ENCODE measurements at places on chromosomes 6 and 20.

- DNase-seq: no peak
Observed at GRCh38 chr6:89116702-89117101, 1.2 kb downstream of the SRSF12 start.

- DNase-seq: peak; percentile 76
Observed at GRCh38 chr20:50146732-50147662, 6.5 kb downstream of the PEDS1 start.

GRCh38 chr6:137277971-137278637 is 58.9 kb upstream of the IFNGR1 start:
- no peak for DNase-seq

- DNase-seq: no peak
Observed at GRCh38 chr6:1839361-1839760, 229.6 kb downstream of the FOXC1 start.

- no peak for DNase-seq
Observed at GRCh38 chr6:83252719-83253118, 59.6 kb downstream of the RWDD2A start.

DNA sequence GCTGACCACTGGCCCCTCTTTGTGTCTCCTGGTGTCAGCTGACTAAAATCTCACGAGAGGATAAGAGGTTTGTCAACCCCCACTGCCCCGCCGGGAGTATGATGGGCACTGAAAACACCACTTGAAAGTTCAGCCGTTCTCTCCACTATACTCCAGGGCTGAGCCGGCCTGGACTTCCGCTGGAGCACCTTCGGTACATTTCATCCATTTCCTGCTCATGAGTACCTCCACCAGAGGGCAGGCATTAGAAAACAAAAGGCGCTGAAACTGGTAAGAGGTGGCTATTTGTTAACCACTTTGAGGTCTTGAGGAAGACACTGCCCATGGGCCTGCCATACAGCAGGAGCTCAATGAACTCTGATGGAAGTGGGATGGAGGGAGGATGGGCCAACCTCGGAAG is 17.9 kb upstream of the ANKRD60 start:
- no peak for DNase-seq

DNA sequence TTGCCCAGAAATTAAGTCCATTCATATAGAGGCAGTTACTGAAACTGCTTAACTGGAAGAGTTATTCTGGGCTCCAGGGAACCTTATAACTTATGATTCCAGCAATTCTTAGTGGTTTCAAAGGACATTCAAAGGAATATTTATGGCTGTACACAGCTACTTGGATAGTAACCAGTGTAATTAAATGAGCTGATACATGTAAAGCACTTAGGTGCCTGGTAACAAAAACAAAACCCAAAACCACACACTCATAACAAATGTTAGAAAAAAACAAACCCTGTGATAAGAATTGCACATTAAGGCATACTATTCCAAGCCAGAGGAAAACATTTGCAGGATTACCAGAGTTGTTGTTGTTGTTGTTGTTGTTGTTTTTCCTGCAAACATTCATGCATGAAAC is 51.5 kb downstream of the STK4 start:
- no peak for DNase-seq

DNA sequence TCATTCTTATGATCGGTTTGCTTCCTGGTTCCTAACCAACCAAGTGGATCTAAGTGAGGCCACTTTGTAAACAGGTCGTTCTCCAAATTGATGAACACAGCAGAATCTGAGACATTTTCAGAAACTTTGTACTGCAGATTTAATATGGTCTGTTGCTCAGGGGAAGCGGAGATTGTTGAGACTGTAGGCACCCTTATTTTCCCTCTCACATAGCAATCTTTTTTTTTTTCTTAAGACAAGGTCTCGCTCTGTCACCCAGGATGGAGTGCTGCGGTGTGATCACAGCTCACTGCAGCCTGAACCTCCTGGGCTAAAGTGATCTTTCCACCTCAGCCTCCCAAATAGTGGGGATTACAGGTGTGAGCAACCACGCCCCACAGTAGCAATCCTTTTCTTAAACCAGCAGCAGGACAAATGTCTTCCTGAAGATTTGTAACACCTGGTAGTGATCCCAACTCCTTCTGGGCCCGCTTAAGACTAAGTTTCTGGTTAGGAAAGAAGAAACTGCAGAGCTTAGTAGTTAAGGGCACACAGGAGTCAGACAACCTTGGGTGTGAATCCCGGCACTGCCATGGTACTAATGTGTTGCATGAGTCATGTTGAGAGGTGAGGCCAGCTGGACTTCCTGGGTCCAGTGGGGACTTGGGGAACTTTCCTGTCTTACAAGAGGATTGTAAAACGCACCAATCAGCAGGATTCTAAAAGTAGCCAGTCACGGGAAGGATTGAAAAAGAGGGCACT is 48.4 kb upstream of the EZR start:
- no peak for DNase-seq

DNA sequence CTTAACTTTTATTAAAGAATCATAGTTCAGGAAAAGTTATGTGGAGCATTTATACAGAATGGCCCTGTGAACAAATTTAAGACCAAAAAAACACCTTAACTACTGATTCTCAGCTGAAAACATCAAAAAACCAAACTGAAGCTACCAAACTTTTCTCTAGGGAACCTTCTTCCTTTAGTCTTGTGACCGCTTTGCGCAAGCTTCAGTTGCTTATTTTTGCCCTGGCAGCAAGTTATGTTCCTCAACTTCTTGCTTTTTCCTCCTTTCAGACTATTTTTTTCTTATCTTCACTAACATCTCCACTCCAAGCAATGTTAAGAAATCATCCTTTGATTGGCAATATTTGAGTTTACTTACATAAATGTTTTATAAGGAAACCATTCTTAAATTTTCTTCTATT is 100.1 kb downstream of the MYB start:
- no peak for DNase-seq

GRCh38 chr6:130233330-130233729 is 10.6 kb upstream of the SAMD3 start:
- no peak for DNase-seq

GRCh38 chr6:52284131-52284459 is 447 bp downstream of the MCM3 start:
- peak; percentile 22 for DNase-seq

DNA sequence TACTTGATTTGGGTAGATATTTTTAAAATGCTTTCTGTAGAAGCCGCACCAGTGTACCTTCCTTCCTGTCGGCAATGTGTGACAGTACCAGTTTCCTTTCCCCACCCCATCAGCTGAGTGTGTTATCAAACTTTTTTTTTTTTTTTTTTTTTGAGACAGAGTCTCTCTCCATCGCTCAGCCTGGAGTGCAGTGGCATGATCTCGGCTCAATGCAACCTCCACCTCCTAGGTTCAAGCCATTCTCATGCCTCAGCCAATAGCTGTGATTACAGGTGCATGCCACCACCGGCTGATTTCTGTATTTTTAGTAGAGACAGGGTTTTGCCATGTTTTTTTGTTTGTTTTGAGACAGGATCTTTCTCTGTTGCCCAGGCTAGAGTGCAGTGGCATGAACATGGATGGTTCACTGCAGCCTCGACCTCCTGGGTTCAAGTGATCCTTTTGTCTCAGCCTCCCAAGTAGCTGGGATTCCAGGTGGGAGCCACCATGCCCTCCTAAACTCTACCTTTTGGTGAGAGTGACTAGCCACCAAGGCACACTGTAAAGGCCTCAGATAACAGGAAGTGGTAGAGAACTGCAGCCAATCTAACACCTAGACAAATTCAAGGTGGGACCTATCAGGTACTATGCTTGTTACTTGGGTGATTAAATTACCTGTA is 26.5 kb upstream of the ZBTB22 start:
- DNase-seq: peak; percentile 56

- DNase-seq: no peak
Observed at GRCh38 chr20:1278993-1279392, 12.9 kb downstream of the SNPH start.

- DNase-seq: no peak
Observed at GRCh38 chr6:113428702-113429101, 428.4 kb upstream of the MARCKS start.

- DNase-seq: no peak
Observed at GRCh38 chr6:30424549-30424948, 64.8 kb upstream of the HLA-E start.

GRCh38 chr20:1892119-1892385 is 3.2 kb upstream of the SIRPA start:
- DNase-seq: no peak

DNA sequence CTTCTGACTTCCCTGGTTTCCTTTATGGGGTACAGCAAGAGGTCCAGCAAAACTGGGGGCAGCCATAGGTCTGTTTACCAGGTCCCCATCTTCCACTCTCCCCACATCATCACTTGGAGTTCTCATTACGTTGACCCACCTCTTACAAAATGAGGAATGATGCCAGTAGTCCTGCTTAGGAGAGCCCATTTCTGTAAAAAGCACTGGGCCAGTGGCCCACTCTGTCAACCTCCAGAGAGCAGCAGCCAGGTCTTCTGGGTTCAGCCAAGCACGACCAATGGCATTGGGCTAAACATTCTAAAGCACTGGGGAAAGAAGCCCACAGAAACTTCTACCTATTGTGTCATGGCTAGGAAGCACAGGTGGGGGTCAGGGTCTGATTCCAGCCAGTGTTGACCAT is 13.9 kb downstream of the ZC3H12D start:
- no peak for DNase-seq

GRCh38 chr6:138571181-138571580 is 71.9 kb upstream of the NHSL1 start:
- DNase-seq: no peak

DNA sequence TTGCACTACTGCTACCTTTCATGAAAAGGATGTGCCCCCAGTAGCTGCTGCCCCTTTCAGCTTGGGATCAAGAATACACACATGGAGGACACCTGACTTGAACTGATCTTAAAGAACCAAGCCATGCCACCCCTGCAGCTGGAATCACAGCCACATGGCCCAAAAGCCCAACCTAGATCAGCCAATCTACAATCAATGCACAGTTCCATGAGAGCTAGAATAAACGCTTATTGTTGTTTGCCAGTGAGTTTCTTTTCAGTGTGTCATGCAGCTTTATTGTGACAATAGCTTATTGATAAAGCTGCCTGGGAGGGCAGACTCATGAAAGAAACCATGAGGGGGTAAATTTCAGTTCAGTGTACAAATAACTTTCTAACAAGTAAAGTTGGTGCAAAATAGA is 397.7 kb downstream of the PTPRT start:
- DNase-seq: no peak

- no peak for DNase-seq
Observed at GRCh38 chr6:45569210-45569945, 191.6 kb upstream of the SUPT3H start.

- DNase-seq: no peak
Observed at GRCh38 chr6:18347866-18348265, 39.3 kb upstream of the RNF144B start.

GRCh38 chr6:106732376-106732940 is 103.1 kb downstream of the QRSL1 start:
- DNase-seq: no peak

DNA sequence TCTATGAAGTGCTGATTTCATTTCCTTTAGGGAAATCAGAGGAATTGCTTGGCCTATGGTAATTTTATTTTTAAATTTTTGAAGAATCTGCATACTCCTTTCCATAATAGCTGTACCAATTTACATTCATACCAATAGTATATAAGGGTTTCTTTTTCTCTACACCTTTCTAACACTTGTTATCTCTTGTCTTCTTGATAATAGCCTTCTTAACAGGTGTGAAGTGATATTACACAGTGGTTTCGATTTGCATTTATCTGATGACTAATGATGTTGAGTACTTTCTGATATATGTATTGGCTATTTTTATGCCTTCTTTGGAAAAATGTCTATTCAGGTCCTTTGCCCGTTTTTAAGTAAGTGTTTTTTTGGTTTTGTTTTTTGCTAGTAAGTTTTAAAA is 40.8 kb downstream of the SMAP1 start:
- DNase-seq: no peak

DNA sequence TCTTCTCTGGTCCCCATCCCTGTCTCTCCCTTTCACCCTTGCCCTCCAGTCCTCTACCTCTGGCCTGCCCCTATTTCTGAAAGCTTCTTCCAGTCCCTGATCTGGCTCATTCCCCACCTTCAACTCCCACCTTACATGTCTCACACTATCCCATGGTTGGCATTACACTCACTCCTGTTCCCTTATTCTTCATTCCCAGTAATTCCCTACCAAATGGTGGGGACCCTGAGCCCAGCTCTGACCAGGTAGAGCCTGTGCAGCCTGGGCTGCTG is 6.4 kb downstream of the TP53INP2 start:
- DNase-seq: no peak

- no peak for DNase-seq
Observed at GRCh38 chr20:51498765-51499540, 43.6 kb downstream of the NFATC2 start.

GRCh38 chr6:34055223-34055933 is 90.5 kb downstream of the GRM4 start:
- DNase-seq: peak; percentile 57

DNA sequence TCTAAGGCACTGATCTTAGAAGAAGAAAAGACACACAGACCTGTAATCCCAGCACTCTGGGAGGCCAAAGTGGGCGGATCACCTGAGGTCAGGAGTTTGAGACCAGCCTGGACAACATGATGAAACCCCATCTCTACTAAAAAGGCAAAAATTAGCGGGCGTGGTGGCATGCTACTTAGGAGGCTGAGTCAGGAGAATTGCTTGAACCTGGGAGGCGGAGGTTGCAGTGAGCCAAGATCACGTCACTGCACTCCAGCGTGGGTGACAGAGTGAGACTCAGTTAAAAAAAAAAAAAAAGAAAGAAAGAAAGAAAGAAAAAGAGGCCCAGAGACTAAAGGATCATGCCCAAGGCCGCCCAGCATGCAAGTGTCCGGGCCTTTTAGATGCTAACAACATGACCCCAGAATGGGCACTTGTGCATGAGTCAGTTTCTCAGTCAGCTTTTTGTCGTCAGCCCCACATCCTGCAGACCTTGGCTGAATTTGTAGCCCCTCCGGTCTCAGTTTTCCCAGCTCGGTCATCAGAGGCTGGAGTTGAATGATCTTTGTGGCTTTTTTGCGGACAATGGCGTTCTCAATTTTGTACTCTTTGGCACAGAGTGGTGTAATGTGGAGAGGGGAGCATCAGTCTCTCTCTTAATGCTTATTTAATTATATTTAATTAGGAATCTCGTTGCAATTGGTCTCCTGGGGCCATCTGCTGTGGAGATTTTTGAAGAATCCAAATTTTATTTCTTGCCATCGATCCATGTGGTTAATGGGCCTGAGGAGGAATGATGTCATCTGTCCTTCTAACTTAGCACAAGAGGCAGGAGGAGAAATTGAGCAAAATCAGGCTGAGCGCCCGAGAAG is 30.6 kb upstream of the APCDD1L start:
- DNase-seq: no peak

DNA sequence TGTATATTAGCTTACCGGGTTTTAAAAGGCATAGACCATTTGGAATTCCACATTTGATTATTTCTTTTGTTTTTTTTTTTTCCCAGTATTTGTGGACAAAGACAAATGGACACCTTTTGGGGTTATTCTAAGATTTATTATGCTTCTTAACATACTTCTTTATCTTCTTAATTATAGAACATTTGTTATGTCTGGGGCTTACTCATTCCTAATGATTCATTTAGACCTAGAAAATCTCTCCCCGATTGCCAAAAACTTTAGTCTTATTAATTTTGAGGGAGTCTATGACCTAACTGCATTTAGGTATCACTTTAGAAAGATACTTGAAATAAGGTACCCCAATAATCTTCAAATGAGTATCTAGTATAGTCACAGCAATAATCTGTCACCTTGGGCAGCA is 170.7 kb upstream of the PREP start:
- no peak for DNase-seq

- no peak for DNase-seq
Observed at GRCh38 chr6:140059947-140060346, 685.5 kb upstream of the CITED2 start.

Data from activated CD4-positive, alpha-beta T cell treated with anti-CD3 and anti-CD28 coated beads, Interleukin-2, amount 50 U/mL, for 1 hour (primary cell).